ENCODE measurements at places on chromosomes 12 and 14.

DNA sequence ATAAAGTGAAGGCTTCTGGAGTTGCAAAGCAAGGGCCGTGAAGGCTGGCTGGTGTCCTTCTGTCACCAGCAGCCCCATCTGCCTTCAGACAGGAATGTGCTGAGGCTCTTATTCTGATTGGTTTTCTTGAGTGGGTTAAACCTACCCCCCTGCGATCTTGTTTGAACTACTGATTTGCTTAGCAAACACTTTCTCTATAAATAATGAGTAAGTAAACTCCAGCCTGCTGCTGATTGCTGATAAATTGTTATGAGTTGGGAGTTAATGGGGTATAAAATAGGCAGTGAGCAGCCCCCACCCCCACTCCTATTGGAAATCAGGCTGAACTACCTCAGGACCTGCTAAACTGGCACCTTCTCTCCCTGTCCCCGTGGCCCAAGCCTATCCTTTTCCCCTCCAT, 146.1 kb upstream of the NOS1 start:
- DNase-seq = no peak

DNA sequence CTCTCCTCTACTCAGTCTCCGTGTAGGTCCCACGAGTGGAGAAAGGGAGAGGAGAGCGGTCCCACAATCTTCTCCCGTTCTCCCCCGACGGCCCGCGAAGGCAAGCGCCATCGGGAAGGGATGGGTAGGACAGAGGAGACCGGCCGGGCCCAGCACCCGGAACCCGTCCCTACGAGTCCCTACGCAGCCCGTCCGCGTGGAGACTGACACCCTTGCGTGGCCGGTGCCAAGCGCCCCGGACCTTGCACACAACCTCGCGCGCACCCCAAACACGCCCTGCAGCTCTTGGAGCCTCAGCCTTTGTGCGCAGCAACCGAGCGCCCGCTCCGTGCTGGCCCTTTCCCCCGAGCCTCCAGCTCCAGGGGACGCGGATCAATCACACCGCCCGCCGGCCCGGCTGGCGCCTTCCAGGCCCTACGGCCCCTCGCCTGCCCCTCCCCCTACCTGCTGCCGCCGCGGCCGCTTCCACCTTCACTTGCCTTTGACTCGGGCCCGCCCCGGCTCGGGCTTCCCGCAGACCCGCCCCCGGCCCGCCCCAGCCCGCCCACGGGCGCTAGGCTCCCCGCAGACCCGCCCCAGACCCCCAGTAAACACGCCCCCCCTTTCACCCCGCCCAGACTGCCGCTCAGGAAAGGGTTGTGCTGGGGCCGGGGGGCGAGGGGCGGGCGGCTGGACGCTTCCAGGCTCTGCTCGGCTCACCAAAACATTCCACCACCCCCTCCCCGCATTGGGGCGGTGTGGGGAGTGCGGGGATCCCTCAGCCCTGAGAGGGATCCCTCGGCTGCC, at the start of gene NDRG2:
NDRG2 (minus strand) TSS at position 477 of the 786 bp plus-strand sequence. CDS start 1,746 bp downstream, outside the sequence.
- peak; percentile 27 for DNase-seq

- DNase-seq = peak; percentile 77
Measured at GRCh38 chr12:12922191-12922616, 29.8 kb downstream of the GPRC5D start.

GRCh38 chr12:47891356-47891755, 13.4 kb downstream of the VDR start:
- no peak for DNase-seq

DNA sequence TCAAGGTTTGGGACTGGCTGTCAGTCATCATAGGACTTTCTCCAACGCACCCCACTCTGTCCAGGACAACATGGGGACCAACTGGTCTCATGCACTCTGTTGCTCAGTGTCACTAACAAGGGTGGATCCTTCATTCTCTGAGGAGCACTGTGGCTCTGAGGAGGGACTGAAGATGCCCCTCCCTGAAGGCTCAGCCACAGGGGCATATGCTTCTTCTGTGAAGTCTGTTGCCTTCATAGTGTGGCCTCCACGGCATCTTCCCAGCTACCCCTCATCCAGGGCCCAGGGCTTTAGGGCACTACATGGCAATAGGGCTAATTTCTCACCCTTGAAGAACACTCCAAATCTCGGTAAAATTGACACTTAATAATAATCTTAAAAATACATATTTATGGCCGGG, 14.3 kb upstream of the IFI27L2 start:
- DNase-seq = no peak

GRCh38 chr12:21985155-21985554, 43.9 kb upstream of the ABCC9 start:
- DNase-seq = no peak
